ENCODE measurements at places on chromosomes 2 and 18.

DNA sequence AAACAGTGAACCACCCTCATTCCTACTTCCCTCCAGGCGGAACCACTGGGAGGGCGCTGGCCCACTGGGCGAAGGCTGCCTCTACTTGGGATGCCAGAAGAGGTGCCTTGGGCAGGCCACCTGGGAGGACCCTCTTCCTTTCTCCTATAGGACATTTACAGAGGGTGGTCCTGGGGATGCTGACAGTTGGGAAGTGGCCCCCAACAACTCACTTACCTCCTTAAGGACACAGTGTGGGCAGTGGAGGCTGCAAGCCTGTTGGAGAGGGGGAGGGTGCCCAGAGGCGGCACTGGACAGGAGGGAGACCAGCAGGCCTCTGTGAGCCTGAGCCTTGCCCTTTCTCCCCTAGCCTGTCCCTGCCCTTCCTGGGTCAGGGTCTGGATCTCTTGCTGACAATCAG is 346.4 kb upstream of the HS6ST1 start:
- DNase-seq, result no peak

DNA sequence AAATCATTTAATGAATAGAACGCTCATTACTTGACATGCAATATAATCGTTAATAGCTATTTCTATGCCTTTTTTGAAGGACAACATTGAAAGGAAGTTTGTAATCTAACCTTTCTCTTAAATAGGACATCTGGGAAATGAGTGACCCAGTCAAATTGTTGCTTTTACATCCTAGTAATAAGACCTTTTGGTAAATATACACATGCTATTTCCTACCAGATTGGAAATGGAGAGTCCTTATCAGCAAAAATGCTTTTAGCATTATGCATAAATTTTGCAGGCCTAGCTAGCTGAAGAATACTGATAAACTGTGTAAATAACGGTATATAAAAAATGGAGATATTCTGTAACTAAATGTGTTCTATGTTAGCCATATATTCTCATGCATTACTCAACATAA is 567.3 kb upstream of the DSEL start:
- DNase-seq, result no peak

GRCh38 chr2:159526433-159526832 is 89.9 kb downstream of the BAZ2B start:
- DNase-seq, result no peak

DNA sequence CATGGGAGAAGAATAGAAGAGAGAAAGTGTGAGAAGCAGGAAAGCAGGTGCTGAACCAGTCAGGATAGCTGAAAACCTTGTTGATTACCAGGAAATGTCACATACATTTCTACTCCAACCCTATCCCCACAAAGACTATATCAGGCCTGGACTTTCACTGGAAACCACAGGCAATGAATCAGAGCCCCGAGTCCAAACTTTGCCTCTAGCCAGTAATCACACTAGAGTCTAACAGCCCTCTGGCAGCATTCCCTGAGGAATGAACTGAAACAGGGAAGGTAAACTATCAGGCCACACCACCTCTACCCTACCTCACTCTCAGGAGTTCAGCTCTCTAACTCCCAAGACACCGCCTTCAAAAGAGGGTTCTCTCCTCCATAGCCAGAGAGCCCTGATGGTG is 18.7 kb upstream of the IHH start:
- no peak for DNase-seq

DNA sequence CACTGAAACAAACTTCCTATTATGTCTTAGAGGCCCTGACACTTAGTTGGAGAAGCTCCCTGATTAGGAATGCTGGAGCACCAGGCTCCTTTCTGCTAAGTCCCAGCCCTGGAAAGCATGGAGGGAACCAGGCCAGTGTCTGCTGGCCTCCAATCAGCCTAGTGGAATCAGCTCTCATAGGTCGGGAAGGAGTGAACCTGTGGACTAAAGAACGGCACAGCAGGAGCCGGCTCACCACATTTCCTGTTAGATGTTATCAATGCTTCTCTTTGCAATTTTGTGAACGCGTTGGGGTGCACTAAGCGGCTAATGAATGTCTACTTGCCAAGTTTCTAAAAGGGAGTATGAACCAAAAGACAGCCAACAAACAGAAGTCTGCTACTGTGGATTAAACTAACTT is 296.6 kb downstream of the NAPG start:
- DNase-seq, result no peak

DNA sequence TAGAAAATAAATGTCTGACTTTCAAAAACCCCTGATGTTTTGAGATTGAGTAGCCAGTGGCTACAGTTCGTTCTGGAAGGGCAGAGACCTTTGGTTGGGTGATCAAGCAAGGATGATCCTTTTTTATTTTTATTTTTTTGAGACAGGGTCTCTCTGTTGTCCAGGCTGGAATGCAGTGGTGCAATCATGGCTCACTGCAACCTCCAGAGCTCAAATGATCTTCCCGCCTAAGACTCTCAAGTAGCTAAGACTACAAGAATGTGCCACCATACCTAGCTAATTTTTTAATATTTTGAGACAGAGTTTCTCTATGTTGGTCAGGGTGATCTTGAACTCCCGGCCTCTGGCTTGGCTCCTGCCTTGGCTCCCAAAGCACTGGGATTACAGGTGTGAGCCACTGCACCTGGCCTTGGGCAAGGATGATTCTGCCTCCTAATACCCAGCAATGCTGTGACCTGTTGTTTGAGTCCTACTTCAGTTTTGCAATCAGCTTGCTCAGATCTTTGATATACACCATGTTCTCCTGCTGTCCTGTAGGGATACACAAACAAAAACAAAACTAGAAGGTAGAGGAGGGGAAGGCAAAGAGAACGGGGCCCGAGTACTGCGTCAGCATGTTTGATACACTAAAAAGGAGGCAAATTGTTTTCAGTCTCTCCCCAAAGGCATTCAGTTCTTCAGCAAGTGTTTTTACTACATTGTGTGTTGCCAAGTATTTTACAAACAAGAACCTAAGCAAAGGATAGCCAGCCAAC is 59.2 kb upstream of the LYPD6B start:
- DNase-seq, result no peak

DNA sequence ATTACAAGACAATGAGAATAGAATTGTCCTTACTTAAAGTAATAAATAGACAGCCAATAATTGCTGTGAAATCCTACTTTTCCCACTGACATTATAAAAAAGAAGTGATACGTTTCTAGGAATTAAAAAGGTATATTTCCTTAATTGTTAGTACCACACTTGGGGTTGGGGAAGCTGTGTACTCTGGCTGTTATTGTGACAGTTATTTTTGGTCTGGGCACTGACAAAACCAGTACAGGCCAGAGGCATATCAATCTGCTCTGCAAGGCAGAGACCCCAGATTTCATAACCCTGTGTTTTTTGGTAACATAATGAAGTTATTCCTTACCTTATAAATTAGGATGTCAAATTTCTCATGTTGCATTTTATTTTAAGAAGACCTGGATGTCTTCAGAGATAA is 66.5 kb downstream of the RAB10 start:
- DNase-seq, result no peak

GRCh38 chr2:10284108-10284870 is 18.4 kb upstream of the HPCAL1 start:
- DNase-seq, result no peak

DNA sequence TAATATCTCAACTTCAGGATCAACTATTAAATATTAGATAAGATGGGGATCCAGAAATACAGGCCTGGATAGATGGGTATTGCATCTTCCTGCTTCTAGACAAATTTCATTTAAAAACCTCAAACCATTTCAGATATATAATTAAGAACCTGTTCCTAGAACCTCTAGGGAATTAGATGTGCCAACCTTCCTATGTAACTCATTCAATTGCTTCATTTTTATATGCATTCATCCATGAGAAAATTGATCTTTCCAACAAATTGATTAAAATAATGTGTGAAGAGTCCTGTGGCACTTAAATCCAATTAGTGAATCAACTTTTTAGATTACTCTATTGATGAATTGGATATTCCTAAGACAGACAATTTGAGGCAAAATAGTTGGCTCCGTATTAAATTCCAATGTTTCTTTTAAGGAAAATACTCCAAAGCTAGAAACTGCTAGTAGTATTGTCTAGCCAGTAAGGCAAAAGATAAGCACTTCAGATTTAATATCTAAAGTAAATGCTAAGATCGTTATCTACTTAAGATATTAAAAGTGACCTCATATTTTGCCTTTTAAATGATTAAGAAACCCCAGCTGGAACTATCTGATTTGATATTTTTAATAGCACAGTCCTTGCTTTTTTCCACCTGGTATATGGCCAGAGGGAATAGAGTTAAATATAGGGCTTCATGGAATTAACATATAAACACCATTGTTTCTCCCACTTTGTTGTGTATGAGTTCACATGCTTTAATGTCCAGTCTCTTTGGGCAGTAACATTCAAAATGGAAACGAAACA is 35.8 kb downstream of the DARS1 start:
- no peak for DNase-seq

DNA sequence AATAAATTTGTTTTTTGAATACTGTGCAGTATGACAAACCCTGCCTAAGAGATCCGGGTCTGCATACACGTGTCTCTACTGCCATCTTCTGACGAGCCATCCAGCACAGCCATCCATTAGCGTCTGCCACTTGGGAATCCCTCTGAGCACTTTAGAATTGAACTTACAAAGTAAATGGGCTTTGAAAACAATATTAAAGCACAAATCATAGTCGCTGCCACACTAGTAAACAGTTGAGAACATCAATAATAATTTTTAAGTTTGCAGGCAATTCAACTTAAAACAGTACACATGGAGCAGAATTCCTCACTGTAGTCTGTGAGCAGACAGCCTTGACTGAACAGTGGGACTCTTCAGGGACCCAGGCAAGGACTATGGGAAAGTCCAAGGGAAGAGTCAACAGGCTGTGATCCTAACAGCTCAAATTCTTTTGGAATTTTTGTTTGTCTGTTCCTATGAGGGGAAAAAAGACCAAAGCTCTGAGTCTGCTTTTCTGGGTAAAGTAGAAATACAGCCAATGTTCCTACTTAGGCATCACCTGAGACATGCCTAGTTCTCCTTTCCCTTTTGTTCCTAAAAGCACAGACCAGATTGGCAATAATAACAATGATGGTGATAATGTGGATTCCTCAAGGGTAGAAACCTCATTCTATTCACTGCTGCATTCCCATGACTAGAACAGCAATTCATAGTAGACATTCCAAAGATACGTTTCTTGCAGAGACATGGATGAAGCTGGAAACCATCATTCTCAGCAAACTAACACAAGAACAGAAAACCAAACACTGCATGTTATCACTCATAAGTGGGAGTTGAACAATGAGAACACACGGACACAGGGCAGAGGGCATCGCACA is 92.9 kb downstream of the MREG start:
- DNase-seq, result peak; percentile 59

DNA sequence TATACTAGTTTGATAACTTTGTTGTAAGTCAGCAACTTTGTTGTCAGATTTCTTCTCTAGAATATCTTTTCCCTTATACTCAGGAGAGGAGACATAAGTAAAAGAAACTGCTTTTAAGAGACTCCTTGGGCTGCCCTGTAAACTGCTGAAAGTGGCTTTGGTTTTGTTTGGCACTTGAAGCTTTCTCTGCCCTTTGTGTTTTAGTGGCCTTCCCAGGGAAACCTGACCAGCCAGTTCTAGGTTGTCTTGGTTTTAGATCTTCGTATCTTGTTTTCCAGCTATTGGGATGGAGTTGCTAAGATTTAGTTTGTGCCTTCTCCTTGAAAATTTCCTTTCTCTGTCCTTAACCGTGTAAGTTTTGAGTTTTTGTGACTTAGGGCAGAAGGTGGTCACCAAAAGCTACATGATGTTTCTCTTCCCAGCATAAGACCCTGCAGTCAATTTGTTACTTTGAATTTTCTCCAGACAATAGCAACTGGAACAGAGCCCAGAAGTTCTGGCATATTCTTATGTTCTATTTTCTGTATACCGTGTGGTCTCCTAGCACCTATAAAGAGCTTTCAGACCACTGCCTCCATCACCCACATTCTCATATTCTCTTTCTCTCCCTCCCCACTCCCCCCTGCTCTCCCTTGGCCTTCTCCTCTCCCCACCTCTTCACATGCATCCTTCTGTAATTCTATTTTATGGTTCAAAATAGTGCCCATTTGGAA is 81.1 kb downstream of the BOLA3 start:
- no peak for DNase-seq

DNA sequence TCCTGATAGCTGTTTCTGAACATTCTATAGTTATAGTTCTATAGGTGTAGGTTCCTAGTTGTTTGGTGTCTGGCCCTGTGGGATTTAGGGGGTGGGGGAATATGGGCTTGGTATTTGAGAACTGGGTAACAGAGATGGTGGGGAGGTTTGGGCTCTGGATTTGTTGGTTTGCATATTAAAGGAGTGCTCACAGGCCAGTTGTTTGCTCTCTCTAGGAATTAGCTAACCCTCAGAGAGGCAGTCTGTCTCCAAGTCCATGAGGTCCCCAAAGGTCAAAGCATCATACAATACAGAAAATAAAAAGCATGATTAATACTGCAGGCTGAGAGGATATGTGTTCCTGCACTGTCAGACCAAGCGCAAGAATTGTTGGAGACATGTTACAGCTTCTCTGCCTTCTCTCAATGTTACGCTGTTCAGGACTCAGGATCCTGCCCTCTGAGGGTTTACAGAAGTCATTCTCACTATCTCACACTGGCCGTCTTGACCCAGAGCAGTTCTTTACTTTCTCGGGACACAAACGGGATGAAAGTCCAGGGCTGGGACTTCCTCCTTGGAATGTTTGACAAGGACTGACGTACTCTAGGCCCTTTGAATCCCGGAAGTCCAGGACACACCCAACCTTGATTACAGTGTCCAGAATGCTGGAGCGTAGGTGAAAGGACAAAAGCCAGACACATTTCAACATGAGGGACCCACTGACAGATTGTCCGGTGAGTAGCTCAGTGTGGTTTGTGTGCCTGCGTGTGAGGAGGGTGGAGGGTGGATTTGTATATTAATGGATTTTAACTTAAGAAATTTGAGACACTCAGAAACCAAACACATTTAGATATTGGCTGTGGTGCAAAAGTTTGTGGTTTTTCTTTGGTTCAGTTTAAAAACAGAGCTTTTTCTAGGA is at the start of gene NOSTRIN:
Gene NOSTRIN, plus strand, starts transcription at position 677 of the 898 bp plus-strand sequence. Its CDS starts 10 bp downstream, at position 687.
- DNase-seq, result no peak

- DNase-seq, result no peak
Measured at GRCh38 chr18:7642331-7642890, 75.3 kb downstream of the PTPRM start.

DNA sequence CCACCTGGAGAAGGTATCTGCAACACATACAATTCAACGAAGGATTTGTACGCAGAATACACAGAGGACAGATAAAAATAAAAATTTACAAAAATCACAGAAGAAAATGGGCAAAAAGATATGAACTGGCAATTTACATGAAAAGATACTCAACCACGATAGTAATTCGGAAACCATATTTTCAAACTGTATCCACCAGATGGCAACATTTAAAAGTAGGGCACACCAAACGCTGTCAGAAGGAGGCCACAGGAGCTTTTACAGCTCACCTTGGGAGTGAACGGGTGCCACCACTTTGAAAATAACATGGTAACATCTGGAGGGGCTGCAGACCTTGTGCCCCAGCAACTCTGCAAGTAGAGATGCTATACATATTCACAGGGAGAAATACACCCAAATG is 9.8 kb downstream of the KIF1A start:
- DNase-seq, result no peak

- DNase-seq, result no peak
Measured at GRCh38 chr2:160223560-160223959, 23.5 kb upstream of the ITGB6 start.

- DNase-seq, result no peak
Measured at GRCh38 chr18:23595591-23595990, 9.3 kb upstream of the NPC1 start.
